CD8-positive, alpha-beta memory T cell (primary cell): ENCODE measurements at places on chromosomes 12 and 14. TPM values are rescaled to one million over a fixed set of nuclear protein-coding genes. Genes with fewer than 3 reads are reported as not detected.

- peak; percentile 66 for DNase-seq
- H3K36me3 ChIP-seq: no peaks in the 10 kb centered on the region
- peak overlapping the region; percentile 67 for H3K4me3 ChIP-seq
- no peaks in the 10 kb centered on the region for H3K27me3 ChIP-seq
- H3K4me1 ChIP-seq: peaks cover 17% of the 10 kb centered on the region
Measured at GRCh38 chr12:122836027-122836921, 1.0 kb downstream of the HIP1R start.

DNA sequence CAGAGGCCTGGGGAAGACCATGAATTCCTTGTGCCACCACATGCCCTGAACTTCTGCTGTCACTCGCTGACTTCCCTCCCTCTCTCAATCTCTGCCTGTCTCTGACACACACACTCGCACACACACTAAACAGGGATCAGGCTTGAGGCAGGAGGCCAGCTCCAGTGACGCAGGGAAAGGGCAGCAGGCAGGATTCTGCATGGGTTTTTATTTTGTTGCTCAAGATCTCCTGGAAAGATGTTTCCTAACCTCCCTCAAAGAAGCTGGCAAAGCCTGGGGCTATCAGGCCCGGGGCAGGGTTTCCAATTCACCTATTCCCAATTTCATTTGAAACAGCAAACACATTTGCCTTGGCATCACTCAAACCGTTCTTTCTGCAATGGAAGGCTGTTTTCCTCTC, 27.7 kb upstream of the PEX5 start:
- peaks cover 7% of the 10 kb centered on the region for H3K27me3 ChIP-seq
- H3K27ac ChIP-seq: no peak overlapping the region
- no peak for DNase-seq
- H3K4me1 ChIP-seq: peaks cover 11% of the 10 kb centered on the region
- H3K4me3 ChIP-seq: no peak overlapping the region
- H3K36me3 ChIP-seq: no peaks in the 10 kb centered on the region

GRCh38 chr14:60276347-60276746, 27.3 kb downstream of the PPM1A start:
- peaks cover 25% of the 10 kb centered on the region for H3K4me1 ChIP-seq
- H3K4me3 ChIP-seq: no peak overlapping the region
- no peaks in the 10 kb centered on the region for H3K36me3 ChIP-seq
- no peak overlapping the region for H3K27ac ChIP-seq

DNA sequence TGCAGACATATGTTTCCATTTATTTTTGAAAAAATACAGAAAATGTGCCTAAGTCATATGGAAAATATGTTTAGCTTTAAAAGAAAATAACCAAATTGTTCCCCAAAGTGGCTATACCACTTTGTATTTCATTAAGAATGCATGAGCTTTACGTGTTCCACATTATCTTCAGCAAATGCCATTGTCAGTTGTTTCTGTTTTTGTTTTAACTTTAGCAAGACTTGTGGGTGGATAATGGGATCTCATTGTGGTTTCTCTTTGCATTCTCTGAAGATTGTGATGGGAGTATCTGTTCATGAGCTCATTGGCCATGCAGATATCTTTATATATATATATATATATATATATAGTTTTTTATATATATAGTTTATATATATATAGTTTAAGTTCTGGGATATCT, 181.5 kb downstream of the CCER1 start:
- no peak overlapping the region for H3K27ac ChIP-seq
- no peaks in the 10 kb centered on the region for H3K4me1 ChIP-seq

DNA sequence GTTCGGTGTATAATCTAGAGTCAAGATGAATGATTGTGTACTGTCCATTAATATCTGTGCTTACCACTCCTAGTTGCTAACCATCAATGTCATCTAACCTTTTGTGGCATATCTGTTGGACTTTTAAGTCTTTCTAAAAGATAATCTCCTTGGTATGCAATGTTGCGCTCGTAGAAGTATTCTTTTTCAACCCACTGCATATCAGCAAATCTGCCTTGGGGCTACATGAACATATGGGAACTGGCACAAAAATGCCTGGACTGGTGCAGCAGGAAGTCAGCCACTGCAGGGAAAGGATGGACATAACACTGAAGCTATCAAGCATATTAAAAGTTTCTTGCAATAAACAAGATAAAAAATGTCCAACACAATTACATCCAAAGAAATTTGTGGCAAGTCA, 124.3 kb upstream of the SLC38A4 start:
- no peaks in the 10 kb centered on the region for H3K27me3 ChIP-seq
- DNase-seq: no peak
- H3K4me3 ChIP-seq: no peak overlapping the region
- H3K4me1 ChIP-seq: no peaks in the 10 kb centered on the region

DNA sequence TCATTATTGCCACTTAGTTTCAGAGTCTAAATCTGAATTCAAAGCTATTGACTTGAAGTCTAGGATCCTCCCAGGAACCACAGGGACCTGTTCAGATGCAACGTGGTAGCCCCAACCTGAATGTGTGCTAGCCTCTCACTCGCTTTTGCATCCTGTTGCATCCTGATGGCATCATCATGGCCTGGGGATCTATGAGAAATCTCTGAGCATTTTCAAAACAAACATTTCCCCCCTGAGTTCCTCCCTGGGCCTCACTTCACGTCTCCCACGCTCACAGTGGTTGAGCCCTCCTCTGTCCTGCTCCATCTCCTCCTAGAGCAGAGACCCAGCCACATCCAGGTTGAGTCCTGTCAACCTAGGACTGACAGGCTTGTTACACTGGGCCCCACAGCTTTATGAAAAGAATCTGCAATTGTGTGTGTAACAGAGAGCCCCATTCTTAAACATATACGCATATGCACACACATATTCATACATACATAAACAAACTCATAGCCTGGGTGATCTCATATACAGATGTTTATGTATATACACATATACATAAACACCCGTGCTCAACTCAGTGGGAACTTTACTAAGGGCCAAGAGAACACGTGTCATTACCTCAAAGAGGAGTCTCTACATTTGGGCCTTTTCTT, 5.4 kb upstream of the KRT72 start:
- no peaks in the 10 kb centered on the region for H3K27me3 ChIP-seq
- no peak overlapping the region for H3K27ac ChIP-seq
- H3K36me3 ChIP-seq: no peaks in the 10 kb centered on the region
- DNase-seq: no peak
- H3K4me1 ChIP-seq: peaks cover 93% of the 10 kb centered on the region

GRCh38 chr12:62916632-62917425, 18.1 kb downstream of the PPM1H start:
- no peak overlapping the region for H3K4me3 ChIP-seq
- no peaks in the 10 kb centered on the region for H3K36me3 ChIP-seq
- no peak for DNase-seq
- no peaks in the 10 kb centered on the region for H3K4me1 ChIP-seq

- H3K27ac ChIP-seq: no peak overlapping the region
- H3K4me3 ChIP-seq: no peak overlapping the region
- H3K36me3 ChIP-seq: no peaks in the 10 kb centered on the region
- peaks cover 3% of the 10 kb centered on the region for H3K27me3 ChIP-seq
- no peaks in the 10 kb centered on the region for H3K4me1 ChIP-seq
Measured at GRCh38 chr12:27396216-27396815, 50.2 kb upstream of the SMCO2 start.

- peaks cover 24% of the 10 kb centered on the region for H3K4me1 ChIP-seq
- DNase-seq: peak; percentile 59
Measured at GRCh38 chr12:124566997-124567672, at the start of gene NCOR2. NCOR2 (minus strand) TSS chr12:124567612; CDS start chr12:124495251, 72,361 bp downstream.

DNA sequence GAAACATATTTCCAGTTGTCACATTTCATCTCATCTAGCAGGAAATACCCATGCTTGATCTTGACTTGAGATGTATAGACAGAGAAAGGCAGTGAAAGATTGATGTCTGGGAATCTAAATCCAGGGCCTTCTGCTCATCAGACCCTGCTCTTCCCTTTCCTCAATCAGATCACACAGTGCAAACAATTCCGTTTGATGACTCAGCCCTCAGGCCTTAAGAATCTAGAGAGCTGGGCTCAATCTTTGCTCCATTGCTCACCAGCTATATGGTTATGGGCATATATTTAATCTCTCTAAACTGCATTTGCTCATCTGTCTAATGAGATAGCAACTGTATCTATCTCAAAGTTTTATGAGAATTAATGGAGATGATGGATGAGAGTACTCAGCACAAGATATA, 201.8 kb upstream of the CCDC196 start:
- no peak overlapping the region for H3K27ac ChIP-seq
- H3K4me3 ChIP-seq: no peak overlapping the region
- no peak for DNase-seq
- no peaks in the 10 kb centered on the region for H3K36me3 ChIP-seq
- H3K4me1 ChIP-seq: no peaks in the 10 kb centered on the region
- no peaks in the 10 kb centered on the region for H3K27me3 ChIP-seq

DNA sequence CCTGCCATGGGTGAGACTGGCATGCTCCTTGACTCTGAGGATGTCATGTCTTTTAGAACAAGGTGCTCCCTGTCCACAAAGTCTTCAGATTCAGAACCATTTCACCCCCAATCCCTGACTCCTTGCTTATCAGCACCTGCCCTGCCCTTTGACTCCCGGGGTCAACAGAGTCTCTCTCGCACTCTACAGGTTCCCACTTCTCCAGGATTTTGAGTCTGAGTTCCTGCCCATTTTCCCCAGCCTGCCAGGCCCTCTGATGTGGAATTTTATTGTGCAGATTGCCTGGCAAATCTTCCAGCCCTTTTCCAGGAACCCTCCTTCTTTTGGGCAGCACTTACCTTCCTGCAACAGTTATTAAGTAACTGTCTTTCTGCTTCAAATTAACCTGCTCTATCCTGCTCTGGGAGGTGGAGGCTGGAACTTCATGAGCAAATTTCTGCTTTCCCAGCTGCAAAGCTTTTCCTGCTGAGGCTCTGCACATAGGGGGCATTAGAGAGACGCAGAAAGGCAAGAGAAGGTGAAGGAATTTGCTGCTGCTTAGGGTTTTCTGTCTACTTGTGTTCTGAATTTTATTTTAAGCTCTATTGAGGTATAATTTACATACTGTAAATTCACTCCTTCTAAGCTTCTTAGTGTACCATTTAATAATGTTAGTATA, 259.1 kb downstream of the PCNX1 start:
- DNase-seq: no peak
- no peaks in the 10 kb centered on the region for H3K36me3 ChIP-seq
- no peak overlapping the region for H3K4me3 ChIP-seq
- no peaks in the 10 kb centered on the region for H3K4me1 ChIP-seq

GRCh38 chr12:91133871-91134270, 22.6 kb upstream of the LUM start:
- no peaks in the 10 kb centered on the region for H3K36me3 ChIP-seq
- no peak overlapping the region for H3K27ac ChIP-seq
- H3K4me1 ChIP-seq: no peaks in the 10 kb centered on the region
- no peak for DNase-seq
- H3K27me3 ChIP-seq: no peaks in the 10 kb centered on the region
- H3K4me3 ChIP-seq: no peak overlapping the region

DNA sequence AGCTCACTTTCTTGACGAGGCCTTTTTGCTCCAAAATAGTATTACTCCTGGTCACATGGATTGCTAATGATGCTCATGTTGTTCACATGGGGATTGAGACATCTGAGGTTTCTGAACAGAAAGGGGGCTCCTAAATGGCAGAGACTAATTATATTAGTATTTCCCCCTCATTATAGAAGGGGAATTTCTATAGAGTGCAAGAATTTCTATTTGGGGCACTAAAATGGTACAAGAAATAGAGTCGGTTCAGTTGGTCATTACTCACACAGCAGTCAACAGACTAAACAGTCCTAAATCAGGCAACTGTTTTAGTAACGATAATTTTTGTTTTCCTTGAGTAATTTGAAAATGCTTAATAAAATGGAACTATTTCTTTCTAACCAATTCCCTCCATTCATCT, 108.9 kb downstream of the DACT1 start:
- H3K36me3 ChIP-seq: no peaks in the 10 kb centered on the region
- H3K4me3 ChIP-seq: no peak overlapping the region
- no peak overlapping the region for H3K27ac ChIP-seq
- H3K27me3 ChIP-seq: no peaks in the 10 kb centered on the region
- no peak for DNase-seq

DNA sequence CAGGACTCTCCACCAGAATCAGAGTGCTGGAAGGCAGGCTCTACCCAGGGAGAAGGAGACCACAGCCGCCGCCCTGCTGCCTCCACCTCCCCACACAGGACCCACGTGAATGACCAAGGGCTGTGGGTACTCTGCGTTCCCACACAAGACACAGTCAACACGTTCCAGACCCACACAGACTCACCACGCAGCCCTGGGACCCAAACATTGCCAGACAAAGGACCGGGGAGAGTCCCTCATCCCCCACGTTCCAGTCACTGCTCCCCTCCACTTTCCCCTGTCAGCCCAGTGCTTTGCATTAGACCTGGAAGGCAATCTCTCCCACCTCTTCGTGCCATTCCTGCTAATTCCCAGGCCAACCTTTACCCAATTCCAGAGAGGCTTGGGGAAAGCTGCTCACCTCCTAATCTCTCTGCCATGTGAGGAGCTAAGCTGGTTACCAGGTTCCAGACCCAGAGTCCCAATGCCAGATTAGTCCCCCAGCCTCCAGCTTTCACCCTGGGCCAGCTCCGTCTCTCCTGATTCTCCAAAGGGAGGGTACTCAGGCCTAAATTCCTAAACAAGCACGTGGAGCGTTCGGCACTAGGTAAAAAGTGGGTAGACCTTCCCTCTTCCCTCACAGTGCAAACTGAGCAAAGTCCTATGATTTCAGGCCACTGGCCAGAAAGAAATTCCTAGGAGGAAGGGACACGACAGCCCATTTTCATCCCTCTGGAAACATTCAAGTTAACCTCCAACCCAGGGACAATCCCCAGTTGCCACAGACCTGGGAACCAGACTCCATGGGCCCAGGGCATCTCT, 4.9 kb downstream of the SLC6A13 start:
- no peaks in the 10 kb centered on the region for H3K4me1 ChIP-seq
- H3K4me3 ChIP-seq: no peak overlapping the region
- DNase-seq: no peak
- no peak overlapping the region for H3K27ac ChIP-seq
- no peaks in the 10 kb centered on the region for H3K36me3 ChIP-seq
- H3K27me3 ChIP-seq: peaks cover 5% of the 10 kb centered on the region

DNA sequence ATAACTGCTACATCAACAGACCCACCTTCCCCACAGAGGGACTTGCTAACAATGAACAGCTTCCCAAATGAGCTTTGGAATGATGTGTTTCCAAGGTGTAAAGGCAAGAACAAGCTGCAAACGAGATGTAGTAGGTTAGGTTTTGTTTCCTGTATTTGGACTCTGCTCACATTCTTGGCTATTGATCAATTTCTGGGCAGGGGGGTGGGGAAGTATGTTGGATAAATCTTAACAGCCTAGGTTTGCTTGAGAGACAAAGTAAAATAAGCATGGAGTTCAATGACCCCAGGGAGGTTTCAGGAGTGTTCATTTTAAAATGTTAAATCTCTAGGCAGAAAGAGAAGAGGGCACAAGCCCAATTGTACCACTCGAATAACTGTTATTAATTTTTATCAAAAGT, 146.6 kb downstream of the DPY19L2 start:
- H3K36me3 ChIP-seq: no peaks in the 10 kb centered on the region
- H3K27me3 ChIP-seq: no peaks in the 10 kb centered on the region
- no peaks in the 10 kb centered on the region for H3K4me1 ChIP-seq
- no peak overlapping the region for H3K4me3 ChIP-seq
- no peak overlapping the region for H3K27ac ChIP-seq

- peaks cover 46% of the 10 kb centered on the region for H3K4me1 ChIP-seq
- H3K27ac ChIP-seq: no peak overlapping the region
- H3K4me3 ChIP-seq: no peak overlapping the region
- DNase-seq: no peak
- no peaks in the 10 kb centered on the region for H3K27me3 ChIP-seq
Measured at GRCh38 chr14:68271913-68272391, 452.4 kb downstream of the RAD51B start.

C14orf180 gene
- total RNA-seq: not detected

SOAT2 gene
- 0.48 TPM for total RNA-seq

DENND5B gene
- 0.04 TPM for total RNA-seq

FOXG1 gene
- not detected for total RNA-seq

ENDOU gene
- not detected for total RNA-seq

KRT6A gene
- total RNA-seq: not detected

IL26 gene
- 1.00 TPM for total RNA-seq

DACT1 gene
- total RNA-seq: 0.15 TPM

SLC2A14 gene
- total RNA-seq: 0.13 TPM

FMNL3 gene
- total RNA-seq: 35.8 TPM
